ENCODE measurements at places on chromosomes 7 and 10.

DNA sequence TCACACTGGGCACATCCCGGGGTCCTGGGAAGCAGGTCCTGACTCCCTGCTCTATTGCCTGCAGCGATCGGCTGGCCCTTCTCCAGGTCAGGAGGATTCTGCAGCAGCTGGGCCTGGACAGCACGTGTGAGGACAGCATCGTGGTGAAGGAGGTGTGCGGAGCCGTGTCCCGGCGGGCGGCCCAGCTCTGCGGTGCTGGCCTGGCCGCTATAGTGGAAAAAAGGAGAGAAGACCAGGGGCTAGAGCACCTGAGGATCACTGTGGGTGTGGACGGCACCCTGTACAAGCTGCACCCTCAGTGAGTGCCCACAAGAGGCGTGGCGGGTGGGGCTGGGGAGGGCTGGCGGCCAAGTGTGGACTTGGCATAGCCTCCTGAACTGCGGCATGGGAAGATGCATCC lies 12.8 kb upstream of the HK1 start:
- DNase-seq = no peak

GRCh38 chr10:22053048-22053447 lies 49.5 kb upstream of the DNAJC1 start:
- no peak for DNase-seq

- no peak for DNase-seq
Observed at GRCh38 chr7:122951006-122951405, 44.5 kb downstream of the TAS2R16 start.

- no peak for DNase-seq
Observed at GRCh38 chr10:4285121-4285520, 500.1 kb upstream of the KLF6 start.

GRCh38 chr10:31819391-31819820 lies 109.2 kb downstream of the ARHGAP12 start:
- no peak for DNase-seq

- DNase-seq = no peak
Observed at GRCh38 chr10:14550471-14550981, 219.8 kb upstream of the FRMD4A start.

GRCh38 chr7:100794741-100795140 lies 32.6 kb downstream of the EPHB4 start:
- no peak for DNase-seq

DNA sequence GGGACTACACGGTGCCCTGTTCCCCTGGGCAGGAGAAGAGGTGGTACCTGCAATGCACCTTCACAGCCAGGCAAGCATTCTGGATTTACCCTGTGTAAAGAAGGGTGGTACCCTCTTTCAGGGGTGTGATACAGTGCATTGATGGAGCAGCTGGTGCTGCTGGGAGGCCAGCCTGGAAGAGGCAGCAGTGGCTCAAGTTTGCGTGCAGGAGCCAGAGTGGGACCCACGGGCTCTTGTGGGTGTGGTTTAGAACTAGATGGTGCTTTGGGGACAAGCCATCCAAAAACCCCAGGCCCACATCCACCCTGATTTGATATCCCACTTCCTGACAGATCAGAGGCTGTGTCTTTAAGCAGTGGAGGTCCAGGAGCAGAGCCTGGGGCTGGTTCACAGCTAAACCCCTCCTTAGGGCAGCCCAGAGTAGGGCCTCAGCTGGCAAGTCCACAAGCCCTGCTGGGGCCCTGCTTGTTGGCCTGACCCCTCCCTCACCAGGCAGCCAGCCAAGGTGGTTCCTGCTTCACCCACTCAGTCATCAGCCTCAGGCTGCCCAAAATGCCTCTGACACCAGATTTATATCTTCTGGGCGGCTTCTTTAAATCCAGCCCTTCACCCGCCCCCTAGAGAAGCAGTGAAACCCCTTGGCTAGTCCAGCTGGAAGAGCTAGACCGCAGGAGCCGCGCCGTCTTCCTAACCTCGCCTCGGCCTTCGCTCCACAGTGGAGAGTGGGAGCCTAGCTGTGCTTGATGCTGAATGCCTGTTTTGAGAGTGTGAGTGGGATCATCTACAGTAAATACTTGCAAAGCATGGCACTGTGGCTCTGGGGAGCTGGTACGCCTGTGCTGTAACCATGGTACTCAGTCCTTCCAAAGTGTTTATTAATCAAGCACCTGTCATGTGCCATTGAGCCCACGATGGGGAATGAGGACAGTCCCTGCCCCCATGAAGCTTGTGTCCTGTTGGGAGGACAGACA lies 1.4 kb upstream of the ASIC3 start:
- DNase-seq = no peak
